Stimulated activated CD8-positive, alpha-beta memory T cell treated with anti-CD3 and anti-CD28 coated beads, Interleukin-15, amount 100 ng/mL, for 48 hours (primary cell): ENCODE measurements at places on chromosomes 1 and 21.

DNA sequence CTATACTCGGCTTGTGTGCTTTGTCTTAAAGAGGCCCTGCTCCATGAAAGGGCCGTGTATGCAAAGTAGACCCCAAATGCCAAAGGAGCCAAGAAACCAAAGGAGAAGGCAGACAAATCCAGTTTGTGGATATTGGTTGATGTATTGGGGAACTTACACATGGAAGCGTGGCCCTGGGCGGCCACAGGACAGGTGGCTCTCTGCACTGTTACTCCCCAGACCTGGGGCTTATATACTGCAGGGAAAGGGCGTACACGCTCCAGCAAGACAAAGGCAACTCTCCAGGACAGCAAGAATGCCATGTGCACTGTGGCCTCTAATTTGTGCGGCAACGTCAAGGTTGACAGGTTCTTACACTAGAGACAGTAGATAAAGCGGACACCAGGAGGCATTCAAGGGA lies 24.8 kb downstream of the RSPH1 start:
- no peak for DNase-seq

DNA sequence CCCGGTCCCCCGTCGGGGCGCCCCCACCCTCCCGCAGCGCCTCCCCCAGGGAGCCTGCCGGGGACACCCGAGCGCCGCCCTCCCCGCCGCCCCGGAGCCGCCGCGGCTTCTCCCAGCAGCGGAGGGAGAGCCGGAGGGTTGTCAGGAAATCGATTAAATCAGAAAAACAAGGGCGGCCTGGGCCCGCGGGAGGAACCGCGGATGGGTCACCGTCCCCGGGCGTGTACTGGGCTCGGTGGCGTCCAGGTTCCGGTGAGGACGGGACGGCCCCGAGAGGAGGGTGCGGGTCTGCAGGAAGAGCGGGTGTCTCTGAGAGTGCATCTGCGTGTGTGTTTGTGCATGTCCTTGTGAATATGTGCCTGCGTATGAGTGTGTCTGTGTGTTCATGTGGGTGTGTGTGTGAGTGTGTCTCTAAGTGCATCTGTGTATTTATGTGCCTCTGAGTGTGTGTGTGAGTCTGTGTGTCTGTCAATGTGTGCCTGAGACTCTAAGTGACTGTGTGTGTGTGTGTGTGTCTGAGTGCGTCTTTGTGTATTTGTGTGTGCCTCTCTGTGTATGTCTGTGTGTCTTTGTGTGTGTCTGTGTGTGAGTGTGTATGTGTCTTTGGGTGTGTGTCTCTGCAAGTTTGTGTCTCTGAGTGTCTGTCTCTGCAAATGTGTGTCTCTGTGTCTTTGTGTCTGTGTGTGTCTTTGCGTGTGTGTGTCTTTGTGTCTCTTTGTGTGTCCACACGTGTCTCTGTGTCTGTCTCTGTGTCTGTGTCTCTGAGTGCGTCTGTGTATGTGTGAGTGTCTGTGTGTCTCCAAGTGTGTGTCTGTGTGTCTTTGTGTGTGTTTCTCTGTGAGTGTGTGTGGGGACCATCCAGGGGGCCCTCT lies 1.1 kb downstream of the SPSB1 start:
- DNase-seq = no peak

GRCh38 chr21:17725339-17725738 lies 93.8 kb downstream of the C21orf91 start:
- DNase-seq = no peak

- DNase-seq = no peak
Observed at GRCh38 chr1:240455228-240455821, 156.6 kb downstream of the GREM2 start.

GRCh38 chr1:224430511-224431113 lies 4.0 kb downstream of the WDR26 start:
- DNase-seq = no peak

DNA sequence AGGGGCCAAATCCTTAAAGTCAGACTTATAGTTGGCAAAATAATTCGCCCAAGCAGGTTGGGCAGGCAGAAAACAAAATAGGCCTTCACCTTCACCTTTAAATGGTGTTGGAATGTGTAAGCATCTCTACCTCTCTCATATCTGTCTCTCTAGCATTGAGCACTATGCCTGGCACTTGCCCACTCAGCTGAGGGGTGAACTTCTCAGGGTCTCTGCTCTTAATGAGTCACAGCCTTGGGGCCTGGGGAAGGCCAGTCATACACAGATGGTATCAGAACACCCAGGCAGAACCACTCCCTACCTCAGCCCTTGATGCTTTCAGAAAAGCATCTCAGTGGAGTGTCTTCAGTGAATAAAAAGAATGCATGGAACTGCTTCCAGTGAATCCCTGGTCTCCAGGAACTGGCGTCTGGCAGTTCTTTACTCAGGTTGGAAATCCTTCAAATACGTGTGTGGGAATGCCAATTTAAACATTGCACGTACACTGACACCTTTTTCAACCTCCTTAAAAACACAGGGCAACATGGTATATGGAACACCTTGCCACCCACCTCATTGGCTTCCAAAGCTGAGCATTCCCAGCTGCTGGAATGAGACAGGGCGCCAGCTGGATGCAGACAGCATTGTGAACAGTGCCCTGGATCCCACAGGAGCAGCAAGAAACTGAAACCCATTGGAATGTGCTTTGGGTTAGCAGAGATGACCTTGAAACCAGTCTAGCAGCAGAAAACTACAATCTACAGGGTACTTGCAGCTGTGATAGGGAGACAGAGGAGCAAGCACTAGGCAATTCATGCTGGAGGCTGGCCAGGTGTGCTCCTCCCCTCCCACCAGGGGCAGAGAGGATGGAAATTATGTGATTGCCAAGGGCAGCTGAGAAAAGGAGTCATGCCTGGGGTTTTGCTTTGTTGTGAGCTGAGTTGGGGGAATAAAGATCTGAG lies 30.0 kb downstream of the ZNF697 start:
- no peak for DNase-seq

DNA sequence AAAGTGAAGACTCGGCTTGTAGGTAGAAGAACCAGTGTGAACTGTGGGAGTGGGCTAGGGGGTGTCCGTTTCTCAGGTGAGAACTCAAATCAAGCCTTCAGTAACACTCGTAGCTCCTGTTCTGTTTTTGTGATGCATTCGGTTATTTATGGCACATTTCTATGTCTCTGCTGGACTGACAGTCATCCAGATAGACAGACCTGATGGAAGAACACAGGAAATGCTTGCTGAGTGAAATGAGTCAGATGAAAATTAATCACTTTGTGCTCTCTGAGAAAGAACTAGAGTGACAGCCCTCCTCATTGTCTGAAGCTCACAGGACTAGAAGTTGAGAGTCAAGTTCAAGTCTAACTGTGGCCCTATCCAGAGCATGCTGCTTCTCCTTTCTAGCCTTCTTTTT lies 360.1 kb upstream of the PLXNA2 start:
- no peak for DNase-seq

DNA sequence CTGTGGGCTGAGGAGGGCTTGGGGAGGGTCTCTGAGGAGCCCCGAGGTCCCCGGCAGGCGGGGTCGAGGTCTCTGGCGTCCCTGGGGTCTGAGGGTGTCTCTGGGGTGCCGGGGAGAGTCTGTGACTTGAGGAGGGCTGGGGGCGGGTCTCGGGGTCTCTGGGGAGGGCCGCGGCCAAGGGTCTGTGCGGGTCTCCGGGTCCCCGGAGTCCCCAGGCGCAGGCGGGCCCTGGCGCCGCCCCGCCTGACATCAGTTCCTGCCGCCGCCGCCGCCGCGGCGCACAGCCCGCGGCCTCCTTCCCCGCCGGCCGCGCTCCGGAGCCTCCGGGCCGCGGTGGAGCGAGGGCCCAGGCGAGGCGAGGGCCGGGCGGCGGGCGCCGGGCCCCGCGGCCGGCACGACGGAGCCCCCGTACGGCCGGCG lies at the start of gene PLEKHM2:
Gene PLEKHM2 (plus strand): TSS at position 279 of the 420 bp plus-strand sequence. CDS start 239 bp downstream, outside the sequence.
- DNase-seq = peak; percentile 18

DNA sequence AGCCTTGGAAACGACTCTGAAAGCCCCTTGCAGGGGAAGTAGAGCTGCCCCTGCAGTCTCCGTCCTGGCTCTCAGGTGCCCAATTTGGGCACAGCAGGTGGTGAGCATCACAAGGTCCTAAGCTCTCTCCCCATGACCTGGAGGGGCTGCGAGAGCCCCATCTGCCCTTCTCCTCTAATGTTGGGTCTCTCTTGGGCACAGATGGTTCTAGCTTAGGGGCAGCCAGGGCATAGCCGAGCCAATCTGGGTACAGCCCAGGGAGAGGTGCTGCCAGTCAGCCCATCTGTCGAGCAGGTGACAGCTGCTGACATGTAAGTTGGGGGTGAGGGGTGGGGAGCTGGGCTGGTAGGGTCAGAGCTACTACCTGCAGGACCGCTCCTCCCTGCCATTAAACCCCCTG lies 50.7 kb downstream of the SYT2 start:
- no peak for DNase-seq

GRCh38 chr1:172356620-172357019 lies 63.9 kb upstream of the C1orf105 start:
- DNase-seq = no peak

- no peak for DNase-seq
Observed at GRCh38 chr1:40423264-40423642, 27.0 kb upstream of the ZFP69B start.

GRCh38 chr1:4227986-4228385 lies 327.9 kb upstream of the C1orf174 start:
- DNase-seq = no peak

DNA sequence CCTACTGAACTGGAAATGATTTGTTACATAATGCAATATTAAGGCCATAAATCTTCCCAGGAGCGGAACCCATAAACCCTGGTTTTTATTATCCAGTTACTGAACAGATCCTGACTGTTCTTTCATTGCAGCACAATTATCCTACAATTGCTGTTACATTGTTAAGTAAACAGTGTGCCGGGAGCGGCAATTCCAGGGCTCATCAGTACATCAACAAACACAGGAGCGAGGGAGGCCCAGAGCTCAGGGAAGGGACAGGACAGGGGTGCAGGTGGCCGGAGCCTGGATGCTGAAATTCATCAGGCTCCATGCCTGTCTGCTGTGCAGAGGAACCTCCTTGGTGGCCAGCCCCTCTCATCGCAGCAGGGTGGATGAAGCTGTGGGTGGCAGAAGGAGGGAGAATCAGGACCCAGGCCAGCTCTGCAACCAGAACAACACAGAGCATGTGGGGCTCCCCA lies 544.7 kb downstream of the NPHP4 start:
- no peak for DNase-seq

DNA sequence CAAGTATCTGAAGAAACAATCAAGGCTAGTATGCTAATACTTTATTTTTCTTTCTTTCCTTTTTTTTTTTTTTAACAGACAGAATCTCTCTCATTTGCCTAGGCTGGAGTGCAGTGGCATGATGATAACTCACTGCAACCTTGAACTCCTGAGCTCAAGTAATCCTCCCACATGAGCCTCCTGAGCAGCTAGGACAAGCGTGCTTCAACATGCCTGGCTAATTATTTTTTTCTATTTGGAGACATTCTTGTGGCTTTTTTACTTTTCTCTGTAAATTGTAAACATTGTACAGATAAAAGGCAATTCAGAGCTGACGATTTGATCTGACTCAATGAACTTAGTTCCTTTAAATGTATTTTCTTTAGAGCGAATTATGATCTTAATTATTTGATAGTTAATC lies 41.4 kb downstream of the CCDC18 start:
- DNase-seq = no peak

- no peak for DNase-seq
Observed at GRCh38 chr1:23638188-23638619, 53.4 kb upstream of the RPL11 start.

DNA sequence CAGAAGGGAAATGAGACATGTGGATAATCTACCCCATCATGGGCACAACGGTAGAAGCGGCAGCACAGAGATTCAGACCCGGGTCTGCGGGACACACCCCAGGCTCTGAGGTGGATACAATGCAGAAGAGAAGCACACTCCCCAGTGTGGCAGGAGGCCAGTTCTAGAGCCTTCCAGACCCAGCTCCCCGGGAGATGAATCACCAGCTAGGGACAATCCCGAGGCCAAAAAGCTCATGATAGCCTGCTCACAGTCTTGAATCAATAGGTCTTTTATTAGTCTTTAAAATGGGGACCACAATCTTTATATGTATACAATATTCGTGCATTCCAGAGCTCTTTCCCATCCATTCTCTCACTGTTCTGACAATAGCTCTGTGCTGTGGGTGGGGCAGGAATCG lies 57.3 kb upstream of the DIRAS3 start:
- DNase-seq = no peak

GRCh38 chr1:205066141-205066818 lies 18.0 kb downstream of the TMEM81 start:
- no peak for DNase-seq

DNA sequence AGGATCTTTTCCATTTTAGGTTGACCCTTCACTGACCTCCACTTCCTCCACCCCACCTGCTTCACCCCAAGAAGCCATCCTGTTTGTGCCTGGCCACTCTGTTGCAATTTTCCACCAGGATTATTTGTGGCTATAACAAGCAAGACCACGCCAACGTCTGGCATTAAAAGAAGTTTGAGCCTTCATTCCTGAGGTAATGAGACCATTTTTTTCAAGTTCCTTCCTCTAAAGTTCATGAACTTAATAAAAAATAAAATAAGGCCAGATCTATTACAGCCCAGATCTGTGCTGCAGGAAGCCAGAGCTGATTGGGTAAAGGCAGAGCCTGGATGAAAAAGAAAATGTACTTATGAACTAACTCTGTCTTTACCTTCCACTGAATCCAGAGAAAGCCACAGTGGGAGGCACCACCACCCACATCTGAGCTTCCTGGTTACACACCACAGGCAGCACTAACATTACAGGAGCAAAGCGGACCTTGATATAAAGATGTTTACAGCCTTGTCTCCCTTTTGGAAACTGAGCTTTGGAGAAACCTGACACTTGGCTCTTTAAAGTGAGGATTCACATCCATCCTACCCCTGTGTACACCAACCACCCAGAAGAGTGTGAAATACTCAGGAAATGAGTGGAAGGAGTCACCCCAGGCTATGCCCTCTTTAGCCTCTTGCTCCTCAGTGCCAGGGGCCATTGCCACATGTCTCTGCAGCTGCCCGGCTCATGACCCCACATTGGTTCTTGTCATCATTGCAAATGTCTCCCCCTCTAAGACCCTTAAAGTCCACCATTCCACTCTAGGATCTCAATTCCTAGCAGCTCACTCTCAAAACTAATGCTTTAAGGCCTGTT lies 293.6 kb downstream of the PLPP3 start:
- no peak for DNase-seq

GRCh38 chr1:27120854-27121253 lies 34.1 kb downstream of the SLC9A1 start:
- DNase-seq = no peak

GRCh38 chr21:34909492-34910292 lies 139.4 kb downstream of the RUNX1 start:
- no peak for DNase-seq

GRCh38 chr1:40868051-40868723 lies 6.0 kb upstream of the CITED4 start:
- no peak for DNase-seq

- no peak for DNase-seq
Observed at GRCh38 chr1:26315874-26316850, 1.6 kb upstream of the CD52 start.

GRCh38 chr1:188089461-188089860 lies 1260.7 kb downstream of the PLA2G4A start:
- no peak for DNase-seq

- no peak for DNase-seq
Observed at GRCh38 chr1:29264773-29265389, 28.6 kb downstream of the PTPRU start.

GRCh38 chr21:25999921-26000582 lies 170.5 kb downstream of the APP start:
- no peak for DNase-seq
